Right atrium auricular region (tissue), 2 donors: ENCODE measurements at places on chromosomes 7 and 10.

DNA sequence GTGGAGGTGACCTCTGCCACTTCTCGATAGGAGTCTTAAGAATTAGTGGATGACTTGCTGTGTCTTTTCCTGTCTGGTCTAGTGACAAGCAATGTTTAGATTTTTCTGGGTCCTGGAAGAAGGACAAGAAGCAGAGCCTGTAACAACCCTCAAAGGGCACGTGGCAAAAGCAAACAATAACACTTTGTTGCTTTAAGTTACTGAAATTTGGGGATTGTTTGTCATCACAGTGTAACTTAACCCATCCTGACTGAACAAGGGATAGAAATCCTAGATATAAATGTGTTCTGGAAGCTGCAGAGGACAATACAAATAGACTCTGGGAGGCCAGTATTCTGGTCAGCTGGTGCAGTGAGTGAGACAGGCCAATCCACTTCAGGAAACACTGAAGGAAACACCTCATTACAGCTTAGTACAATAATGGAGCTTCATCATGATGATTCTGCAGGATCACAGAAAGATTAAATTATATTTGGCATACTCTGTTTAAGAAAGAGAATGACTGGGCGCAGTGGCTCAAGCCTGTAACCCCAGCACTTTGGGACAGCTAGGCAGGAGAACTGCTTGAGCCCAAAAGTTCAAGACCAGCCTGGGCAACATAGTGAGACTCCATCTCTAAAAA, 23.3 kb downstream of the ENKUR start:
- no peak for DNase-seq

- DNase-seq: peak; percentile 89
These were observed 86.7 kb downstream of the MDFIC start for GRCh38 chr7:115008465-115009114.

DNA sequence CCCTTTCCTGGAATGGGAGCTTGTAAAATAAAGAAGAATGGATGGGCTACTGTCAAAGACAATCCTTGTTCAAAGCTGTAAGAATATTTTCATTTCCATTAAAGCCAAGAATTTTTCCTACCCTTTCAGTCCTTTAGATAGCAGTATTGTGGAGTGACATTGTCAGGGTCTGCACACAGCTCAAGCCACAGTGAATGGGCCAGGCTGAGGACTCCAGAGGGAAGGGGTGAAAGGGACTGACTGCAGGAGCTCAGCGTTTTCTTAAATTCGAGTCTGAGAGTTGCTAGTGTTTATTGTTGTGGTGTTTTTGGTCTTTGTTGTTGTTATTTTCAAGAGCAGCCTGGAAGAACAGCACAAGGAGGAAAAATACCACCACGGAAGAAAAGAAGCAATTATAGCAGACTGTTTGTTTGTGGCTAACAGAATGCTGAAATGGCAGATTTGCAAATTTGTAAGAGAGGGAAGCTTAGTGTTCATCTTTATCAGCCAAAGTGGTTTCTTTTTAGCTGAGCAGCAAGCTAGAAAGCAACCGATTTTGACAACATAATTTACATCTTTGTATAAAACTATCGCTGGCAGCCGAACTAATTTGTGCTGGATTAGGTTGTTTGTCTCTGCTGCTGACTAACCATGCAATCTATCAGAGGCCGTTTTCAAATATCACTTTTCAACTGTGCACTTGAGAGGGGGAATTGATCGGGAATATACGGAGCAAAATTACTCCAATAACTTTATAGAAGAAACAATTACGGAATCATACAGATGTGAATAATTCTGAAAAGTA, 192.1 kb downstream of the LRMDA start:
- DNase-seq: no peak

DNA sequence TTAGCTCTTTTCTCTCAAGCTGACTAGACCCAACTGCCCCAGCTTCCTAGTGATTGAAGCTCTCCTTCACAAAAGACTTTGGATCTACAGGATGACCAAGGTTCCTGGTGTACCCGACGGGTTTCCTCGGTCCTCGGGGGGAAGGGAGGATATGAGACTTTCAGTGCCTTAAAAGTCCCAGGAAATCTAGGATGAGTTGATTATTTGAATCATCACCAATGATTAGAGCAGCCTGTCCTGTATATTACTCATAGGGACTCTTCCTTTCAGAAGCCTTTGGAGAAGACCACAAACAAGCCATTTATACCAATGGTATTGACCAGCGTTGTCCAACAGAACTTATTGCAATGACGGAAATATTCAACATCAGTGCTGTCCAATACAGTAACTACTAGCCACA, 6.1 kb upstream of the ACTA2 start:
- no peak for DNase-seq

DNA sequence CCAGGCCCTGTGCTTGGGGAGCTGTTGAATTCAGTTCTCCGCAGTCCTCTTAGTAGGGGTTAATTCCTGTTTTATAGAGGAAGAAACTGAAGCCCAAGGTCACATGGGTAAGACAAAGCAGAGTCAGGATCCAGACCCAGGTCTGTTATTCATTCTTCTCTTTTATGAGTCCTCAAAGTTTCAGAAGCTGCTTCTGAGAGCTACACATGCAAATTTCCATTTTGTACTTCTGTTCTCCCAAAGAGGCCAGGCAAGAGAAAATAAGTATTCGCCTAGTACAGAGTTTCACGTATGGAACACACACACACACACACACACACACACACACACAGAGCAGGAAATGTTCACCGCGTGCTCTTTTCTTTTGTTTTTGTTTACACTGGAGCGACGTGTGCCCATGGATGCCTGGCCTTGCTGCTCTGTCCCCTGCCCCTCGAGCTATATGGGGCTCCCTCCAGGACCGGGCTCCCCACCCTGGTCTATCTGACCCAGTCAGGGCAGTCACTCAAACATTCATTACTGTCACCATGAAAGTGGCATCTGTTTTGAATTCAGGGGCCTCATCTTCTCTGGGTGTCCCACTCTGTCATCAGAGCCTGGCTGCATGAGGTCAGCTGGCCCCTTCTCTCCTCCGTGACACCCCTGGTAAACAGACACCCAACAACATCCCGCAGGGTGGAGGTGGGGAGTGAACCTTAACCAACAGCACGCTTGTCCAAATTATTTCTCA, 84.4 kb downstream of the TNS3 start:
- DNase-seq: no peak

- no peak for DNase-seq
These were observed 62.3 kb downstream of the ATE1 start for GRCh38 chr10:121865554-121865953.

- DNase-seq: no peak
These were observed 18.7 kb downstream of the SRRM3 start for GRCh38 chr7:76220185-76221057.

DNA sequence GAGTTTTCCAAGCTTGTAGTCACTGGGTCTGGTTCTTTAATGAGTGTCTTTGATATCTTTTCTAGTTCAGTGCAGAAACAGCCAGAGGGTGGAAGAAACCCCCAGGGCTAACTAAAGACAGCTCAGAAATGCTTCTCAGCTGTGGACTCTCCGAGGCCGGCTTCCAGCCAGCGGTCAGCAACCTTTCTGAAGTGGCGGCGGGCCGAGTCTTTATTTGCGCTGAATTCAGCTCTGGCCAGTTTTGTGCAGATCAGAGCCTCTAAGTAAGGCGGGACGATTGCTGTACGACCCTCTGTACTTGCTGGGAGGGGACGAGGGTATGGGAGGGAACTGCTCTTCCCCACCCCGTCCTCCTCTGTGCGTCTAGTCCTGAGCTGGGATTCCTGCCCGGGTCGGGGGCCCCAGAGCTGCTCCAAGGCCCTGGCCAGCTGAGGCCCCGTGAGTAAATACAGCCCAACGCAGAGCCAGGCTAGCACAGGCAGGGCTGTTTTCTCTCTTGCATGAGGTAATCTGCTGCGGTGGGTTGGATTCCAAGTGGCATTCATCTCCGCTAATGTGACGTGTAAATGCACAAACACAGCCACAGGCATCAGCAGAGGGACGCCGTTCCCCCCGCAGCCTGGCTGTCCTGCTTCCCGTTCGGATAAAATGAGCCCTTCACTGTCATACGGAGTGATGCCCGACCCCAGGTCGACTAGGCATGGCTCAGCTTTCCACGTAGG, 159.8 kb downstream of the PIP4K2A start:
- peak; percentile 86 for DNase-seq

DNA sequence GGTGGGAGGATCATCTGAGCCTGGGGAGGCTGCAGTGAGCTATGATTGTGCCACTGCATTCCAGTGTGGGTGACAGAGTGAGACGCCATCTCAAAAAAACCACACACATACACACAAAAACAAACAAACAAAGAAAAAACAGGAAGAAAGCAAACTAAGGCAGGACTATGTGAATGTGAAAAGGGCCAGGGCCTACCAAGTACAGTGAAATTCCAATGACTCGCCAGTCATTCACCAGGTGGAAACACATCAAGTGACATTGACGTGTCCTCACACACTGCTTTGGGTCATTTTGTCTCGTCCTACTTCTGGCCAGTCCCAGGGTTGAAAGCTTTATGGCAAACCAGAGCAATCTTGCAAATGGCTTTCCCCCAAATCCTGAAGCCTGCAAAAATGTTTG, 79.9 kb downstream of the HIP1 start:
- no peak for DNase-seq

- DNase-seq: no peak
These were observed 27.8 kb downstream of the RHEB start for GRCh38 chr7:151491859-151492258.

GRCh38 chr10:122051609-122052385, 62.8 kb downstream of the TACC2 start:
- DNase-seq: no peak

GRCh38 chr7:4203626-4204512, 478.2 kb upstream of the FOXK1 start:
- no peak for DNase-seq

- no peak for DNase-seq
These were observed 27.8 kb downstream of the RNLS start for GRCh38 chr10:88555190-88555908.

GRCh38 chr7:44805950-44806349, 9.5 kb downstream of the PPIA start:
- DNase-seq: no peak

GRCh38 chr7:35374858-35375257, 121.0 kb upstream of the TBX20 start:
- DNase-seq: no peak

DNA sequence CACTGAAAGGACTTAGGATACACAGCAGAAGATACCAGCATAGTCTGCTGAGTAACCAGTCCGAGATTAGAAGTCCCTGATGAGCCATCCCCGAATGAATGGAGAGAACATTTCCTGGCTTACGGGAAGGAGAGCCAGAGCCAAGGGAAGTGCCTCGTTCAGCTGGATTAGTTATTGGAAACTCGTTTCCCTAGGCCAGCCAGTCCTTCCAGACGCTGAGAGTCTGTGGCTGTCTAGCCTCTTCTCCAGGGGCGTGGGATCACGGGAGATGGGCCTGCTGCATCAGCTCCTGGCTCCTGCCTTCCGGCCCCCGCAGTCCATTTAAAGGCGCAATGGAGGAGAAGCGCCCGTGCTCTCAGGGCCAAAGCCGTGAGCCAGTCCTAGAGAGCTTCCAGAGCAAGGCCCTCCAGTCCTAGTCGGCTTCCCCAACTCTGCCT, 712.8 kb downstream of the PARD3 start:
- peak; percentile 78 for DNase-seq

DNA sequence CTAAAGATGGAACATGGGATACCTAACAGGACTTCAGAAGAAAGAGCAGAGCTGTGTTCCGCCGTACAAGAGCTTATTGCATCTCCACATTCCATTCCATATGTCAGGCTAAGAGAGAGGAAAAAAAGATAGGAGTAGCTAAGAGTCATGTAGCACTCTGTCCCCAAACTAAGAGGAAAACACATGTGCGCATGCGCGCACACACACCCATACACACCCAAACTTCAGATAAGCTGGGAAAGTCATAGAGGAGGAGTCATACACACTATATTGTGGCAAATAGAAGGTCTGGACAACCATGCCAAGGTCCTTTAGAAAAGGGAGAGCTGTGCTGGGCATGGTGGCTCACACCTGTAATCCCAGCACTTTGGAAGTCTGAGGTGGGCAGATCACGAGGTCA, 132.4 kb downstream of the RAB11FIP2 start:
- no peak for DNase-seq

DNA sequence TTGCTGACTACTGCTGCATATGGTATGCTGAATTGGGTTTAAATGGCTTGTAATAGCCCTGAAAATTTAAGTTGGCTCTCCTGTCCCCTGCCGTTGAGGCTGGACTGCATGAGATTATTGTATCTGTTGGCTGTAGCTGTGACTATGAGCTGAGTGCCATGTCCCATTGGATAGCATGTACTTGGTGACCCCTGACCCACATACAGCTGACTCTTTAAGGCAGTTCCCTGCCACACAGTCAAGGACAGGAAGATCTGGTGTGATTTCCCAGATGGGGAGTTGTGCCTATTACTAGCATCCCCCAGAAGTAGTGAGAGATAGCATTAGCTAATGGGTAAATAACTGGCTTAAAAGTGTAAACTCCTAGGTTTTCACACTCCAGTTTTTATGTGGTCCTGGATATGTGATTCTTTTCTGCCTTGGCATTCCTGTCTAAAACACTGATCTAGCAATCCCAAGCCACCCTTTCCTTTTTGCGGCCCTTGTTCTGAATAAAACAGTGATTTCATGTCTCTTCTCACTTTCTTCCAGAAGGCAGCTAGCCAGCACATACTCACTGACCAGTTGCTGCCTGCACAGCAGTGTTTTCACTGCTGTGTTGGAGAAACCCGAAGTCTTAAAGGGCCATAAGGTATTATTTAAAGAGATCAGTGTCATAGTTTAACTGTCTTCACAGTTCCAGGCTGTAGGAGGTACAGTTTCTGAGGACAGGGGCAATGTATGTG, 35.9 kb downstream of the LRRC4 start:
- no peak for DNase-seq

- DNase-seq: no peak
These were observed 23.9 kb downstream of the MACC1 start for GRCh38 chr7:20193242-20193777.

GRCh38 chr10:113617086-113617485, 46.8 kb downstream of the NRAP start:
- DNase-seq: no peak

GRCh38 chr10:121900443-121901174, 27.2 kb downstream of the ATE1 start:
- no peak for DNase-seq

- DNase-seq: no peak
These were observed 98.4 kb downstream of the PIP4K2A start for GRCh38 chr10:22615819-22616499.

DNA sequence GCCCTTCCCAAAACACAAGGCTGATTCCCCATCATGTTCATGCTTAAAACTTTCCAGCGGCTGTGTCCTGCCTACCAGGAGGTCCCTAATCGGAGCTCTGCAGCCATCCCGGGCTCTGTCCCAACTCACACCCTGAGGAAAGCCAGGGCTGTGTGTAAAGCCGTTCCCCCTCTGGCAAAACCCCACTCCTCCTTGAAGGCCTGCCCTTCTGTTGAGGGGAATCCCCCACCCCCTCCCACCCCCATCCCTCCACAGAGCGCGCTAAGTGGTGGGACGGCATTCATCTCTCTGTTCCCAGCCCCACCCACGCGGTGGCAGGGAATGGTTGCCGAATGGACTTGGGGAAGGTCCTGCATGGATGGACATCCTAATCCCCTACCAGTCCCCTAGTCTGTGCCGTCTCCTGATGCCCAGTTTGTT, 667 bp upstream of the TMEM120A start:
- no peak for DNase-seq

- no peak for DNase-seq
These were observed 35.5 kb downstream of the RAB19 start for GRCh38 chr7:140439359-140439758.

- DNase-seq: no peak
These were observed 57.6 kb upstream of the ANAPC16 start for GRCh38 chr10:72158176-72158575.
